ENCODE measurements at places on chromosomes 6 and 20.

DNA sequence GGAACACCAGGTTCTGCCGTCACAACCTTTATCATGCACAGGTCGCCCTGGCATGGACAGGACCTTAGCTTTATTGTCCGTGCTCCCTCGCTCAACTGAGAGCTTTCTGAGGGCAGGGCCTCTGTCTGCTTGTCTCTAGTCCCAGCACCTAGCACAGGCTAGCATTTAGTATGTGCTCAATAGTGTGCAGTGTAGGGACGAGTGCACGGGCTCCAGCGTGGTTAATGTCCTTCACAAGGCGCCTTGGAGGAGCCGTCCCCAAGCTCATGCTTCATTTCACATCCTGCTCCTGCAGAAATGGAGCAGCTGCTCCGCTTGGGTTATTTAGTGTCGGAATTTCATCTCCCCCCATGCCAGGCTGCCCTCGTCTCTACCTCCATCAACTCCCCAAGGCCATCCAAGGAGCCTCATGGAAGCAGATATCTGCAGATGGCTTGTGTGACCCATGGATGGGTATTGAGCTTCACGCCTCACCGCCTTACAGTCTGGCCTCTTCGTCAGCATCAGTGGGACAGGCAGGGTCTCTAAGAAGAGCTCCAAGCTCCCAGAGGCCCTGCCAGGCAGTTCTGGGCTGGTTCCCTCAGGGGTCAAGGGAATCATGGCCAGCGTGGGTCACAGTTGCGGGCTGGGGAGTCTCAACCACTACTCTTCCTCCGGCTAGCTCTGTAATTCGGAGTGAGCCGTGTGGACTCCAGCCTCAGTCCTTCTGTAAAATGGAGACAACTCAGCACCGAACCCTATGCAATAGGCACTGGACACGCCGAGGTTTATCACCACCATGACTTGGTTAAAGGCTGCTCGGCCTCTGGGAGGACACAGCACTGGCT lies 60.8 kb upstream of the APCDD1L start:
- no peak for DNase-seq

DNA sequence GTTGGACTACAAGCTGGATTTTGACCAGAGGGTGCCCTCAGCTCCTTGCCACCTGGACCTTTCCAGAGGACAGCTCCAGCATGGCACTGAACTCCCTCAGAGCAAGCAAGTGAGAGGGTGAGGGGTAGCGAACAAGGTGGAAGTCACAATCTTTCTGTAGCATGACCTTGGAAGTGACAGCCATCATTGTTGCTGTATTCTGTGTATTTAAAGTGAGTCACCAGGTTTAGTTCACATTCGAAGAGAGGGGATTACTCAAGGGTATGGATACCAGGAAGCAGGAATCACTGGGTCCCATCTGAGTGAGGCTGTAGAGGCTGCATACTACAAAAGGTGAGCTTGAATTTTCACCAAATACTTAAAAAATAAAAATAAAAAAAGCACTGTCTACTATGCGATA lies 280.0 kb upstream of the SPTLC3 start:
- DNase-seq = no peak

GRCh38 chr20:48489046-48489463 lies 338.7 kb downstream of the PREX1 start:
- no peak for DNase-seq

- no peak for DNase-seq
These were observed 220.5 kb upstream of the PMEPA1 start for GRCh38 chr20:57930351-57930750.

GRCh38 chr6:168231393-168231957 lies 88.1 kb downstream of the DACT2 start:
- no peak for DNase-seq

DNA sequence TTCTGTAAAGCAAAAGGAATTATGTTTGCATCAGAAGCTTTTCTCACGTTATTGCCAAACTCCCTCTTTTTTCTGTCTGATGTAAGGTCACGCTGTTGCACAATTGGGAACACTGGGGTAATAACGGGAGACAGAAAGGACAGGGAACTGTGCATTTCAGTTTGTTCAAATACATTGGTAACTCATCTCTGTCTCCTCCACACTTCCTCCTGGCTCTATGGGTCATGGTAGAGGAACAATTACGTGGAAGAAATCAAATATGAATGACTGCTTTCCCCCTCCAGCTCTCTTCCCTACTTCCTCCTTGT lies 132.2 kb upstream of the TNFAIP3 start:
- DNase-seq = peak; percentile 89

DNA sequence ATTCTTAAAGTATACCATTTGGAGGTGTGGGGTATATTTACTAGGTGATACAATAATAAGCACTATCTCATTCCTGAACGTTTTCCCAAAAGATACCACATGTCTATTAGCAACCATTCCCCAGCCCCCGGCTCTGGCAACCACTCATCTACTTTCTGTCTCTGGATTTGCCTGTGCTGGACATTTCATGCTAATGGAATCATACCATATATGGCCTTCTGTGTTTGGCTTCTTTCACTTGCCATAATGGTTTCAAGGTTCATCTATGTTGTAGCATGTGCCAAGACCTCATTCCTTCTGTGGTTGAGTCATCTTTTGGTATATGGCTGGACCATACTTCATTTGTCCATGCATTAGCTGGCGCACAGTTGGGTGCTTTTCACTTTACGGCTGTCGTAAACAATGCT lies 39.7 kb downstream of the BCAS4 start:
- DNase-seq = no peak

GRCh38 chr20:16203096-16203495 lies 370.2 kb downstream of the KIF16B start:
- no peak for DNase-seq

DNA sequence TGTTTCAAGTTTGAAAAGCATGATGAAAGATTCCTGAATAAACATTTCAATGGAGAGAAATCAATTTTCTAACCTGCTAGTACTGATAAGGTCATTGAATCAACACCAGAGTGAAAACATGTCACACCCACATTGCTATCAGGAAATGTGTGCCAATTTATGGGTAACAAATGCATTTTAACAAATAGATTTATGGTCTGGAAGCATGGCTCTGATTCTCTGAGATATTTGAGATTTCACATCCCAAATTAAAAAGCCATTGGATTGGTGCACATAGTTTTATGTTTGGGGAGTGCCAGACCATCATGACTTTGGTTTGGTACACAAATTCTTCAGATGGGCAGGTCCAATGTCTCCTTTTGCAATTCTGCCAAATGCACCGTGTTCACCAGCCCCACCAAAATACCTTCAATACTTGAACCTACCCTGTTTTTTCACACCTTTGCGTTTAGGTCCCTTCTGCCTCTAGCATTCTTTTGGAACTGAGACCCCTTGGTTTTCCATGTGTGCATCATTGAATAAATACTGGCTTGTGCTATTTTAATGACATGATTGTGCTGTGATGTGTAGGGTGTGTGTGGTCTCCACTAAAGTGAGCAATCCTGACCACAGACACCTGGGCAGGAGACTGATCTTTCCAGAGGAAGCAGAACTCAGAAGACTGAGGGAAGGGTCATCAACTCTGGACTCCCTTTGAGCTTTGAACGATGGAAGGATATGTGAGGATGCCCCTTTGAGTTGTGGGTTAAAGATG lies 20.4 kb downstream of the IL20RA start:
- DNase-seq = no peak

DNA sequence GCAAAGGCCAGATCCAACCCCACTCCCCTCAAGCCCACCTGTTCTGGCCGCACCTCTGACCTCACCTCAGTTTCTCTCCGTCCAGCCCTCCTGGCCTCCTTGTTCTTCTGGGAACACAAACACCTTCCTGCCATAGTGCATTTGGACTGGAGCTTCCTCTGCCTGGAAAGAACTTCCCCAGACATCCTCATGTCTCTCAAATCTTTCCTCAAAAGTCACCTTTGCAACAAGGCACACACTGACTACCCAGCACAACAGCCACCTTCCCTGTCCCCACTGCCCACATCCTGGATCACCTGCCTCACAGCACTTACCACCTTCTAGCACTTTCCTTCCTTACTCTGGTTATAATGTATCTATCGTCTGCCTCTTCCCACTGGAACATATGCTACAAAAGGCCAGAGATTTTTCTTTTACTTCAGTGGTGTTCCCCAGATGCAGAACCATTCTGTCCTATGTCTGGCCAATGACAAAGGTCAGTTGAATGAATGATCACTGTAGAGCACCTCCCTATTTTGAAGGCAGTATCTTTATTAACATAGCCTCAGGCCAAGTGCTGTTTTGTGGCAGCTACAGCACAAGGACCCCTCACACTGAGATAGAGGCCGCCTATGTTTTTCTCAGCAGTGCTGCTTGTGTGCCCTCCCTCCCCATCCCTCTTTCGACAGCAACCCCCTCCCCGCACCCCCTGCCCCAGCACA lies 4.1 kb downstream of the HLA-B start:
- no peak for DNase-seq

- DNase-seq = no peak
These were observed 37.9 kb upstream of the KCNK16 start for GRCh38 chr6:39360378-39360777.

DNA sequence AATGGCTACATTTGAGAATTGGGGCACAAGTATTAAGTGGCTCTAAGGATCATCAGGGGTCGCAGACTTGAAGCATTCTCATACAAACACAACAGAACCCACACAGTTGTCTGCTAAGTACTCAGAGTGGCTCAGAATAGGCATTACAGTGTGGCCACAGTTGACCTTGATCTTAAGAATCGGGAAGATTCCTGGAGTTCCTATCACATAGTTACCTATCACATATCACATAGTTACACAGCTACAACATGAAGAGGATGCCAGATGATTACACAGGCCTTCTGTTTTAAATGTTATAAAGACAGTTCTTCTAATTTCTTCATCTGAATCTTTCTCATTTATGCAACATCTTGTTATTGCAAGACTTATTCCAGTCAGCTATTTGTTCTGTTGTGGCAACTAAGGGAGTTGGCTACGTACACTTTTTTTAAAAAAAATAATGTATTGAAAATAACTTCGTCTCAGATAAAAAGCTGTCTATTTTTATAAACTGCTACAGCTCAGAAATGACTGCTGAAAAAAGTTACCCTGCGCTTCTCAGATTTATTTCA lies 129.0 kb downstream of the REV3L start:
- DNase-seq = peak; percentile 91

DNA sequence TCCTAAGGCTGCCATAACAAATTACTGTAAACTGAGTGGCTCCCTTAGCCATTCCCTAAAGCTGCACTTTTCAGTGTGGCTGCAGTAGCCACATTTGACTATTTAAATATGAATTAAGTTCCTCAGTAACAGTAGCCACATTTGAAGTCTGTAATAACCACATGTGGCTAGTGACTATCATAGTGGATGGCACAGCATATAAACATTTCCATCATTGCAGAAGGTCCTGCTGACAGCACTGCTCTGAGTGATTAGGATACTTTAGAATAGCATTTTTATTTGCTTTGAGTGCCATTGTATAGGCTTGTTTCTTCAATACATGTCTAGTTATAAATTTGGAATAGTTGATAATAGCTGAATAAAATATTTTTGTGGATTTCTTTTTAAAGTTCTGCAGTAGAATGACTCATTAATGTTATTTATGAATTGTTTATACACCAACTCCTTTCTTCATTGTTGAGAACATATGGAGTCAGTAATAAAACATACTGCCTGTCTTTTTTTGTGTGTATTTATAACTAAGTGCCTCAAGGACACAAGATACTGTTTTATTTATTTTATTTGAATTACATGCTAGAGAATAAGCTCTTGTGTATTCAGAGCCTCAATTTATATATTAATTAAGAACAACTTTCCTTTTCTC lies 217.2 kb downstream of the CDKAL1 start:
- no peak for DNase-seq

DNA sequence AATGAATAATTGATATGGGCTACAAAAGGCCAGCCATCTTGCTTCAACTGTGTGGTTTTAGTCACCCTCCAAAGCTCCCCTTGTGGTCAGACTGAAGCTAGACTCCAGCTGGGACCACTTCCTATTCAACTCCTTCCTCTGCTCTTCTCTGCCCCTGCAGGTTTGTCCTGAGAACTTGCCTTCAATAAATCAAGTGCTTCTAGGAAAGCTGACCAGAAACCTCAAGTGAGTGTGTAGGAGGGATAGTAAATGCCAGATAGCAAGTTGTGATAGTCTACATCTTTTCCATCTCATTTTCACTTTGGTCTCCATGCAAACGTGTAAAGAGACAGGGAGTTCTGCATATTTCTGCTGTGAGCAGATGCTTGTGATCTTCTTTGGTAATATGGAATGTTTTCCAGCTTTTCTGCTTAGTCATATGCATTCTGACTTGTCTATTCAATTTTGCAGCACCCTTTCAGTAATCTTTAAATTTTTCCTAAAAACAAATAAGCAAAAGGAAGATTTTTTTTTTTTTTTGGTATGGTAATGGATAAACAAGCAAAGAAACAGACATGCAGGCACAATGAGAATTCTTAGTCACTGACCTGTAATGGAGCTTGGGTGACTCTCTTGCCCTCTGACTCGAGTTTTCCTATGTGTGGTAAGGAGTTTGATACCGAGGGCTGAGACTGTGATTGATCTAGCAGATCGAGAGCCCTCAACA lies 201.3 kb upstream of the BTBD3 start:
- DNase-seq = peak; percentile 5
